ENCODE measurements at places on chromosomes 3 and 15. TPM values are rescaled to one million over a fixed set of nuclear protein-coding genes. Genes with fewer than 3 reads are reported as not detected.

The SH3GL3 gene
- total RNA-seq = 0.62 TPM

- H3K4me3 ChIP-seq = no peak overlapping the region
- no peaks in the 10 kb centered on the region for H3K36me3 ChIP-seq
- no peaks in the 10 kb centered on the region for H3K4me1 ChIP-seq
- H3K27me3 ChIP-seq = no peaks in the 10 kb centered on the region
- DNase-seq = no peak
Observed at GRCh38 chr15:53000409-53000808, 210.3 kb upstream of the ONECUT1 start.

DNA sequence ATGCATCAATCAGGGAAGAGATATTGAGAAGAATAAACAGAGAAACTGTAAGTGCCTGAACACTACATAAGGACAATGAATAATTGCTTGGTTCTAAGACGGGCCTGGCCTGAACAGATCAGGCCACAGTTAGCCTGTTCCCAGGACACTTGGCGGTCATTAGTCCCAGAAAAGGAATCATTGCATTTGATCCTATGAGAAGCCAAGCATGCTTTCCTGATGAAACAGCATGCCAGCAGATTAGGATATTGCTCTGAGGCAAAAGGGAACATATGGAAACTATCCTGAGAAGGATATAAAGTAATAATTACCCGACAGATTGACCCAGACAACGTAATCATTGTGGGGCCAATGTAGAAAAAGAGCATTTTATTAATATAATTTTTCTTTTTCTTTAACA is 51.9 kb downstream of the STRIT1 start:
- no peak for DNase-seq
- H3K36me3 ChIP-seq = no peaks in the 10 kb centered on the region
- H3K27me3 ChIP-seq = no peaks in the 10 kb centered on the region
- H3K27ac ChIP-seq = no peak overlapping the region
- no peak overlapping the region for H3K4me3 ChIP-seq
- H3K4me1 ChIP-seq = no peaks in the 10 kb centered on the region

The ISG20 gene
- total RNA-seq = 12.4 TPM

- no peak for DNase-seq
- no peaks in the 10 kb centered on the region for H3K27me3 ChIP-seq
- no peak overlapping the region for H3K4me3 ChIP-seq
- no peak overlapping the region for H3K27ac ChIP-seq
- no peaks in the 10 kb centered on the region for H3K36me3 ChIP-seq
Observed at GRCh38 chr15:59457103-59457502, 19.1 kb downstream of the FAM81A start.

Data from aorta (tissue), 5 donors.